Stimulated activated CD4-positive, alpha-beta T cell treated with anti-CD3 and anti-CD28 coated beads, Interleukin-1b, Interleukin-23, amount 100 ng/mL, for 1 hour (primary cell): ENCODE measurements at places on chromosomes 2 and 18.

DNA sequence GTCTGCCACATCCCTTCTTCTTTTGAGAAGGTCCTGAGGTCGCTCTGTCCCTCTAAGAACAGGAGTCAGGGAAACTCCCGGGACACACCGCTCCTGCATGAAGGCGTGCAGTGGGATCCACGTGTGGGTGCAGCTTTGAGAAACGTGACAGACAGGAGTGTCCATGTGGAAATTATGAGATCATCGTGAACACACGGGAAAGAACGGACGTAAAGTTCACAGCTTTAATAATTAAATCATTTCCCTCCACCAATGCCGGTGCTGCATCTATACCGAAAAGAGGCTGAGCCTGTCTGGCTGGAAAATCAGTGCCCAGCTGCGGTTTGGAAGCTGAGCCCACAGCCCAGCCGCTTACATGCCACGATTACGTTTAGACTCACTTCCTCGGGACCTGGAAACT lies 372.4 kb upstream of the SALL3 start:
- DNase-seq = no peak

- no peak for DNase-seq
Measured at GRCh38 chr18:79856119-79857007, 58.6 kb downstream of the KCNG2 start.

- no peak for DNase-seq
Measured at GRCh38 chr2:144541396-144541795, 21.5 kb upstream of the ZEB2 start.

- DNase-seq = no peak
Measured at GRCh38 chr2:206289391-206289790, 14.9 kb downstream of the ZDBF2 start.

DNA sequence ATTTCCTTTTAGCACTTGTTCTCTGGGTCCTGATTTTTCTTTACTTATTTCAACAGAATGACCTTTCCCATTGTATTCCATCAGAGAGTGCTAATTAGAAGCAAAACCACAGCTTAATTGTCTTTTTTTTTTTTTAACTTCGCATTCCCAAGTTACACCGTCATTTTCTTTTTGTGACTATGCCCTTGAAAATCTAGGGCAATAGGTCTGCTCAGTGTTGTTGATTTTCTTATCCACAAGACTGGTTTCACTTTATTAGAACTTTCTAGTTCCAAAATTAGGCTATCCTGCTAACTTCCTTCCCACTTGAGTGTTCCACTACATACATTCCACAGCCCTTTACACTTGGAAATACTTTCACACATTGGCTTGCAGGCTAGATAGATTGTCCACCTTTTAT lies 18.7 kb upstream of the ADAM17 start:
- no peak for DNase-seq

- no peak for DNase-seq
Measured at GRCh38 chr2:60521626-60522025, 31.8 kb downstream of the BCL11A start.
